ENCODE measurements at places on chromosomes 3 and 15.
A peak's percentile ranks its signal among the peaks of the same experiment; 100 is the strongest.

DNA sequence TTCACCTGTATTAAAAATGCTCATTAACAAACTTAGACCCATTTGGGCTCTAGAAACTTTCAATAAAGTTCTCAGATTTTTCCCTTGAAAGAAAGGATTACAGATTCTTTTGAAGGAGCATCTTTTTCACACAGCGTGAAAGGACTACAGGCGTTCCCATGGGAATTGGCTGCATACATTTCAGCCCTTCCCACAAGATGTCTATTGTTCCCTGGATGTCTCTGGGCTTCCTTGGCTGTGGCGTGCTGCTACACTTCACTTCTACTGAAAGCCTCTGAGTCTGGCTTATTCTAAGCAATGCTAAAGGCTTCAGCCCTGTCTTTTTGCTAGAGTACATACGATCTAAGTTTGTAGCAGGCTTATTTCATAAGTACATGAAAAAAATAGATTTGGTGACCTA, 1.4 kb downstream of the VEPH1 start:
- no peak for DNase-seq

DNA sequence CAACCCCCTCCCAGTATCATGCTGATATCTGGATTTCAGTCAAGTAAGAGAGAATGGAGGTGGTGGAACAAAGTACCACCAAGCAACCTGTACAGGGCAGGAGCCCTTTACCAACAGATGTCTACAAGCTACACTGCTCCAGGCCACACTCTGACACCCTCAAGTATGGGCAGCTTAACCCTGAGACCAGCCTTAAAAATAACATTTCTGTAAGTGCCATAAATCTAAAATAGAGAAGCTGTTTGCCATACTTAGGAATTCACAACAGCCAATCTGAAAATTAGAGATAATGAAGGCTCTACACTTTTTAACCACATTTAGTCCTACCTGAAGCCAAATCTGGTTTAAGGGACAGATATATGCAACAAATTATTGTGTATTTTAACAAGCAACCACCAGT, 59.7 kb downstream of the C3orf70 start:
- DNase-seq = no peak

GRCh38 chr15:78991879-78992278, 47.0 kb upstream of the CTSH start:
- DNase-seq = no peak

- DNase-seq = no peak
These were observed 4.0 kb upstream of the SIN3A start for GRCh38 chr15:75455424-75455981.

DNA sequence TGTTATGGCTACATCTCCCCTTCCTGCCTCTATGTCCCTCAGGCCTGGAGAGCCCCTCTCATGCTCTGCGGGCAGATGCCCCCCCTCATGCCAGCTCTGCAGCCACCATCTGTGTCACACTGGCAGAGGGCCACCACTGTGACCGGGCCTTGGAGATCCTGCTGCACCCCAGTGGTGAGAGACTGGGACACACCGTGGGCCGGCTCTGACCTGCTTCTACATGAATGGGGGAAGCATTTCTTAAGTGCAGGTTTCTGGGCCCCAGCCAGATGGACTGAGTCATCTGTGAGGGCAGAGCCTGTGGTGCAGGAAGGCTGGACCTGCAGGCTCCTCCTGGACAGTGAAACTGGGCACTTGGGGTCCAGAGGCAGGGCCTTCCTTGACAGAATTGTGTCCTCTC, 4.8 kb downstream of the VWA5B2 start:
- DNase-seq = peak; percentile 64

GRCh38 chr3:191369616-191370010, 39.3 kb upstream of the UTS2B start:
- no peak for DNase-seq

- no peak for DNase-seq
These were observed 87.7 kb downstream of the NEO1 start for GRCh38 chr15:73139744-73140553.

DNA sequence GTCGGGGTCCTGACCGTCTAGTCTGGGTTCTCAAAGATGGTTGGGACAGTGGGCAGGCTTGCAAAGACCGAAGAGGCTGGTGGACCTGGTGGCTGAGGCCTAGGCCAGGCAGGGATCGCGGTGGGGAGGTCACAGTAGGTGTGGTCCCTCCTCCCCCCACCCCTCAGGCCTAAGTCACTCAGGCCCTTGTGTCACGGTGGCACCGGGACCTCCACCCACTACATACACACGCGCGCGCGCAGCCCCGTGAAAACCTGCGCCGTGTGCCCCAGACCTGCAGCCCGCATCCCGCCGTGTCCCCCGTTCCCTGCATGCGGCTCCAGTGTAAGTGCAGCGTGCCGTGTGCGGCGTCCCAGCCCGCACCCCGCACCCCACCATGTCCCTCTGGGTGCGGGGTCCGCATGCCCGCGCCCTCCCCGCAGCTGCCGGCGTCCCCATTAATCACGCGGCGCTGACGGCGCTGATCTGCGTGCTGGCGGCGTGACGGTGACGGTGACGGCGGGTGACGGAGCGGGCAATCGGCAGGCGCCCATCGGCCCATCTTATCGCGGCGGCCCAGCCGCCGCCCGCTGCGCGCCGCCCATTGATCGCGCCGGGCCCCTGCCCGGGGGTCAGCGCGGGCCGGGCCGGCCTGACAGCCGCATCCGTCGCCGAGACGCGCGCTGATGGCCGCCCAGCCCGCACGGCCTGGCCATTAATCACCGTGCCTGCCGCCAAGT, 24.4 kb downstream of the SEC61A1 start:
- DNase-seq = no peak

Measured in epithelial cell of prostate (primary cell).